Endodermal cell (in vitro differentiated cells): ENCODE measurements at places on chromosomes 5 and 9. TPM values are rescaled to one million over a fixed set of nuclear protein-coding genes. Genes with fewer than 3 reads are reported as not detected.

DNA sequence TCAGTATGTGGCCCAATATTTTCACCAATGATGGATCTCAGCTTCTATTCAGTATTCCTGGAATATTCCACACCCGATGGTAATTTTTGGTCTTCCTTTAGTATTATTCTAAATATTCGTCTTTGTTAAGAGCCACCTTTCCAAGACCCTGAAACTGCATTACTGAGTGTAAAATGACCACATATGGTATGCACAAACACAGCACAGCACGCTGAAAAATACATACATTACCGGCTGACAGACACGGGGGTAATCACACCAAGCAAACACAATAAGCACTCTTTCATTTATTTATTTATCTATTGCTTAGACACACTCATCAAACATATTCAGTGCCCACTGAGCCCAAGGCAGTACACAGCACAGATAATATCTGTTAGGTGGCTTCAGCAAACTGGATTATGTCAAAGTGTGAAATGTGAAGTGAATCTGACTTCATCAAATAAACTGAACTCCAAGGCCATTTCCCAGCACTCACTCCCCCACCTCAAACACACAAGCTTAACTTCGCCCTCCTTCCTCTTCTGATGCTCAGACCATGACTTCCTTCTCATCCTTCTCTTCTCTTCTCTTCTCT is 1637.8 kb upstream of the C9orf72 start:
- H3K27ac ChIP-seq: no peak overlapping the region
- no peaks in the 10 kb centered on the region for H3K4me1 ChIP-seq
- H3K36me3 ChIP-seq: no peaks in the 10 kb centered on the region
- DNase-seq: no peak

DNA sequence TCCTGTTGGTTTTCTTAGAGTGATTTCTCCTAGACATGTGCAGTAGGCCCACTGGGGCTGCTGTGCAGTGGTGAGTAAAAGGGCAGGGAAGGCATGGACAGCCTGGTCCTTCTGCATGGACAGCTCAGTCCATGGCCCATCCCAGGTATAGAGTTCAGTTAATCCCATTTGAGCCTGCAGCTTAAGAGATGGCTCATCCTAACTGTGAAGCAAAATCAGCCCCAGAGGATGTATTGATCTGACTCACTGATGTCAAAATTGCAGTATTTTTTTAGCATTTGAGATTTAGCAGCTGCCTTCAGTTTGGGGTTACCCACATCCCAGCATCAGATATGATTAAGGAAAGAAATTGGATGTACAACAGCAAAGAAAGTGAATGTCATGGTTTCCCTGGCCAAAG is 93.4 kb downstream of the PDE6A start:
- H3K4me3 ChIP-seq: no peak overlapping the region
- DNase-seq: no peak
- H3K36me3 ChIP-seq: no peaks in the 10 kb centered on the region
- no peaks in the 10 kb centered on the region for H3K27me3 ChIP-seq
- H3K4me1 ChIP-seq: no peaks in the 10 kb centered on the region
- no peak overlapping the region for H3K27ac ChIP-seq

GRCh38 chr9:28926306-28926705 is 1353.0 kb upstream of the C9orf72 start:
- no peaks in the 10 kb centered on the region for H3K36me3 ChIP-seq
- no peaks in the 10 kb centered on the region for H3K27me3 ChIP-seq
- no peaks in the 10 kb centered on the region for H3K4me1 ChIP-seq
- no peak overlapping the region for H3K27ac ChIP-seq
- DNase-seq: no peak

DNA sequence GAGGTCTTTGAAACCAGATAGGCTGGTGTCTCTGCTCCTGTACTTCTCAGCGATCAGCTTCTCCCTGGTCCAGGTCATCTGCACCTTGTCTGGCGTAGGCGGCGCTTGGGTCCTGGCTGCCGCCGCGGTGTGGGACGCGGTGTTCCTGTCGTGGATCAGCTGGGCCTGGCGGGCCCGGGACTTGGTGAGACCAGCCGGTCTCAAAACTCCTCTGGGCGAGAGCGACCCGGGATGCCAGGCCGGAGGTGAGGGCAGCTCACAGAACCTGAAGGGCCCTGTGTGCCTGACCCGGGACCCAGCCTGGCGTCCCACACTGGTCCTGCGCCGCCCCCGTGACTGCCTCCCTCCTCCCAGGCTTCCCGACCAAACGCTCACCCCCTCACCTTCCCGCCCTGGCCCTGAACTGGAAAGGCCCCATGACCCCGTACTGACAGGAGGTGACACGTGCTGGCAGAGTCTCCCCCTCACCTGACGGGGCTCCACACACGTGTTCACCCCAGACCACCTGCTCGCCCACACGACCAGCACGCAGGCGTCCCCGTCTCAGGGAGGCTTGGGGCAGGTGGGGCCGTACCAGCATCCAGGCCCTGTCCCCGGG is 49.0 kb downstream of the NKD2 start:
- no peak overlapping the region for H3K27ac ChIP-seq
- peaks cover 19% of the 10 kb centered on the region for H3K36me3 ChIP-seq
- H3K4me1 ChIP-seq: no peaks in the 10 kb centered on the region
- H3K4me3 ChIP-seq: no peak overlapping the region

GRCh38 chr5:166788050-166788449 is 1503.4 kb upstream of the WWC1 start:
- H3K27ac ChIP-seq: no peak overlapping the region
- H3K27me3 ChIP-seq: peaks cover 49% of the 10 kb centered on the region
- H3K4me1 ChIP-seq: peaks cover 2% of the 10 kb centered on the region
- H3K4me3 ChIP-seq: no peak overlapping the region
- no peaks in the 10 kb centered on the region for H3K36me3 ChIP-seq

DNA sequence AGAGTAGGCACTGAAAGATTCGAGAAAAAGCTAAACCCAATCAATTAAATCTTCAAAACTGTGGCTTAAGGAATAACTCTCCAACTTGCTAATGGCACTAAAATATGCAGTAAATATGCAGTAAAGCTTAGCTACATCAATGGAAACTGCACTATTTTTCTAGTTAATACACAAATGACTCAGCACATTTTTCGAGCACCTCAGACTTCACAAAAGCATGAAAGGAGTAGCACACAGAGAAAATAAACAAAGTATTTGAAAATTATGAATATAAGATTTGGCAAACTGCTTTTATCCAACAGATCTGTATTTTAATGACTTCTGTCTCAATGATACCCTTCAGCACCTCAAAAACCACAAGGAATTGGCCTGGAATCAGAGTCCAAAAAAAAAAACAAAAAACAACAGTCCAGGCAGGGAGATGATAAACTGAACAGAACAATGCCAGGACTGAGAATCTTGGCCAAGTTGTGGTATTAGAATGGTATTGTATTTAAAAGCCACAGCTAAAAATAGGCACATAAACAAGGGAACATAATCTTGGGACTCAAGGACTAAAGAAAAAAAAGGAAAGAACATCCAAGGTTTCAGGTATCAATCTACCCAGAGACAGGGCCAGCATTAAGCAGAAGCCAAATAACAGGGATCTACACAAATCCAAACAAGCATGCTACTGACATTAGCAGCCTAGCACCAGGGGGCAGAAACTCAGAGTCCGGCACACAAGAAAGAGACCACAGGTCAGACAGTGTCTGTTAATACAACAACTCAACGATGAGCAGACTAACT is 21.4 kb downstream of the TMEM245 start:
- H3K4me3 ChIP-seq: no peak overlapping the region
- no peak for DNase-seq
- no peaks in the 10 kb centered on the region for H3K27me3 ChIP-seq
- no peak overlapping the region for H3K27ac ChIP-seq
- no peaks in the 10 kb centered on the region for H3K4me1 ChIP-seq
- peaks cover 28% of the 10 kb centered on the region for H3K36me3 ChIP-seq

DNA sequence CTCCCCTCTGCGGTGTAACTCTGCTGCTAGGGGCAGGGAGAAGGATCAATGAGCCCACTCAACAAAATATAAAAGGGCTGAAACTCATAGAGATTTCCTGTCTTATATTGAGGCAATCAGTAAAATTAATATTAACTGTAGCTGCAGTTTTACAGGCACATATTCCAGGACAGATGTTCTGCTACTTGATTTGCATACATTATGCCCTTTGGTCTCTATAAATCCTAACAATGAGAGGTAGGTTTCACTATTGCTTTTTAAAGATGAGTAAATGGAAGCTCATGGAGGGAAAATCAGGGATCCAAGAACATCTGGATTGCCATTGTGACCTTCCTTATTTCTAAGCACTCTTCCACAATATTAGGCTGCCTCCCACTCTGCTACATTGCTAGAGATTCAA is 23.5 kb upstream of the TRIM32 start:
- H3K36me3 ChIP-seq: no peaks in the 10 kb centered on the region
- no peak for DNase-seq
- H3K27me3 ChIP-seq: no peaks in the 10 kb centered on the region
- H3K4me3 ChIP-seq: no peak overlapping the region
- no peaks in the 10 kb centered on the region for H3K4me1 ChIP-seq

DNA sequence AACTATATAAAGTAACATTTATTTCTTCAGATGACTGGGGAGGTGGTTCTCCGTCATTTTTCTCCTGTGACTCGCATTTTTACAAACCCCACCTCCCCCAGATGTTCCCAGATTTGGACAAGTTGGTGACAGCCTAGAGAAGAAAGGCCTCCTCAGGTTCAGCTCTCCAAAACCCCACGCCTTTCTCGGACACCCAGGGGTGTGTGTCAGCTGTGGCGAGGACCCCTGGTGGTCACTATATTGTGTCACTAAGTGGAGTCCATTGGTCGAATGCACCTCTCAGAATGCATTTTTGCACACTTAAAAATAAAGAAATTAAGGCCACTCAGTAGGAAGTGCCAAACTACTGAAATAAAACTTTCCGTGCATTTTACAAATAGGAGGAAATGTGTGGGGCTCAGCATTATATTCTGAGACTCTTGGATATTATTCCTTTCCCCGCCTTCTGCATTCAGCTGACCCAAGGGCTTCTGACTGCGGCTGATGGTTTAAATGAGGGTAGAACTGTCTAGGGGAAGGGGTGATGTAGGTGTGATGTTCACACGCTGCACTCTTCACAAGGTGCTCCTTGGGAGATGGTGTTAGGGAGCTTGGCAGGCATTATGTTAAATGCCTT is 47.6 kb downstream of the ACO1 start:
- H3K36me3 ChIP-seq: peaks cover 63% of the 10 kb centered on the region
- no peak overlapping the region for H3K4me3 ChIP-seq
- no peaks in the 10 kb centered on the region for H3K27me3 ChIP-seq
- no peak overlapping the region for H3K27ac ChIP-seq
- H3K4me1 ChIP-seq: peaks cover 4% of the 10 kb centered on the region
- peak; percentile 75 for DNase-seq

DNA sequence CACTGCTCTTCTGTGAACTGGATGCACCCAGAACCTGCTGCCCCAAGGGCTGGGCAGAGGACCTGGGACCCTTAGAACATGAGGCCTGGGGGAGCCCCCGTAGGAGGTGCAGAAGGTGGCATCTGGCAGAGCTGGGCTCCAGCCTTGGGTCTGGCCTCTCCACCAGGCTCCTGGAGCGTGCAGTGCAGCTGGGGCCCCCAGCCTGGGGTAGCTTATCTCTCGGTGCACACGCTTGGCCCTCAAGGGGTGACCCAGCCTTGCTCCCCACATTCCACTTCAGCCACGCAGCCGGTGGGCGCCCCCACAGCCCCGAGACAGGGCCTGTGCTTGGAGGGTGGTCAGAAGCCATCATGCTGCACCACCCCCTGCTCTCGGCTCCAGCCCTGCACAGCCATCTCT is 5.6 kb upstream of the NR5A1 start:
- H3K27ac ChIP-seq: no peak overlapping the region
- H3K4me1 ChIP-seq: peaks cover 4% of the 10 kb centered on the region
- no peaks in the 10 kb centered on the region for H3K36me3 ChIP-seq
- H3K27me3 ChIP-seq: no peaks in the 10 kb centered on the region
- no peak overlapping the region for H3K4me3 ChIP-seq
- peak; percentile 54 for DNase-seq

- no peaks in the 10 kb centered on the region for H3K27me3 ChIP-seq
- H3K4me1 ChIP-seq: peaks cover 10% of the 10 kb centered on the region
- no peaks in the 10 kb centered on the region for H3K36me3 ChIP-seq
- H3K27ac ChIP-seq: no peak overlapping the region
- no peak overlapping the region for H3K4me3 ChIP-seq
These were observed 5.3 kb upstream of the DAB2IP start for GRCh38 chr9:121645853-121646807.

DNA sequence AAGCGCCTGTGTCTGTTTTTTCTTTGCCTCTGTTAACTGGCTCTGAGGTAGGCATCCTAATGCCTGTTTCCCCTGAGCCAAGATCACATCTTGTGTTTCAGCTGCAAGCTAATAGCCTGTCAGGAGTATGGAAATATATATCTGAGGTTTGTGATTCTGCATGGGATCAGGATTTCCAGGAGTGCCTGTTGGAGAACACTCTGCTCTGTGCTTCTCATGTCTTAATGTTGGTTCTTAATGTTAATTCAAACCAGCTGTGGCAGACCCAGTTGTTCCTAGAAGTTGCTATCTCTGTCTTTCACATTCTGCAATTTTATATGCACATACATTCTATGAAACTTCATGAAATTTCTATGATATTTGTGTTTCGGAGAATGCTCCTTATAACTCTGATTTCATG is 72.1 kb downstream of the PGM5 start:
- H3K27me3 ChIP-seq: peaks cover 23% of the 10 kb centered on the region
- DNase-seq: no peak
- no peak overlapping the region for H3K4me3 ChIP-seq
- H3K36me3 ChIP-seq: no peaks in the 10 kb centered on the region

DNA sequence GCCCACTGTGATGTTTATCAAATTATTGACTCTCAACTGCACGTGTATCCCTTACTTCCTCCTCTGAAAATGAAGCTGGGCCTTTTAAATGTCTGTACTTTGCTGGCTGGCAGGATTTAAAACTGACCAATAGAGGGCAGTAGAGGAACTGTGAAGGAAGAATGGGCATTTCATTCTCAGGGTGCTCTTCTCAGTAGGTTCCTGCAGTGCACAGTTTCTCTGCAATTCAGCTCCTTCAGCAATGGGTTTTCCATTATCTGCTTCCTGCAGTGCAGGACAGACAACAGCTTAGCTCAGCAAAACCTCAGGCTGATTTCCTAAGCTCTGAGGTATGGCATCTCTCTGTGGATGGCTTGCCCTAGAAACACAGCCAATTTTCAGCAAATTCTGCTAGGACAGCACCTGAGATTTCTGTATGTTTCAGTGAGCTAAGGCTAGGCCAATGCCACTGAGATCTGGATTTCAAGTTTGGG is 298.4 kb upstream of the PRDM9 start:
- H3K27ac ChIP-seq: no peak overlapping the region
- H3K36me3 ChIP-seq: no peaks in the 10 kb centered on the region
- no peaks in the 10 kb centered on the region for H3K27me3 ChIP-seq
- H3K4me3 ChIP-seq: no peak overlapping the region
- peak; percentile 72 for DNase-seq

GRCh38 chr5:1930501-1930879 is 47.8 kb upstream of the IRX4 start:
- no peak for DNase-seq
- H3K27ac ChIP-seq: no peak overlapping the region
- no peaks in the 10 kb centered on the region for H3K36me3 ChIP-seq
- H3K27me3 ChIP-seq: peaks cover 44% of the 10 kb centered on the region
- peak overlapping the region; percentile 71 for H3K4me3 ChIP-seq

- peak overlapping the region; percentile 89 for H3K27ac ChIP-seq
- H3K36me3 ChIP-seq: peaks cover 12% of the 10 kb centered on the region
- DNase-seq: no peak
- peak overlapping the region; percentile 86 for H3K4me3 ChIP-seq
- no peaks in the 10 kb centered on the region for H3K4me1 ChIP-seq
- H3K27me3 ChIP-seq: no peaks in the 10 kb centered on the region
These were observed 376 bp downstream of the GOLGA1 start for GRCh38 chr9:124940521-124940893.

MLLT3 gene
- 5.5 and 8.7 TPM in 2 replicates for total RNA-seq

SLC22A4 gene
- total RNA-seq: 0.23 and 0.68 TPM in 2 replicates

TMEM215 gene
- 0.09 TPM in 1 of 3 replicates, not detected in the others for total RNA-seq

MLANA gene
- total RNA-seq: not detected in 3 replicates

FUT7 gene
- not detected in 2 replicates for total RNA-seq

TRIM32 gene
- total RNA-seq: 28.6 and 31.3 TPM in 2 replicates

PCDHGB5 gene
- 13.9 and 17.3 TPM in 2 replicates for total RNA-seq
